Fibroblast of the conjunctiva (primary cell): ENCODE measurements at places on chromosomes 1 and 21.

DNA sequence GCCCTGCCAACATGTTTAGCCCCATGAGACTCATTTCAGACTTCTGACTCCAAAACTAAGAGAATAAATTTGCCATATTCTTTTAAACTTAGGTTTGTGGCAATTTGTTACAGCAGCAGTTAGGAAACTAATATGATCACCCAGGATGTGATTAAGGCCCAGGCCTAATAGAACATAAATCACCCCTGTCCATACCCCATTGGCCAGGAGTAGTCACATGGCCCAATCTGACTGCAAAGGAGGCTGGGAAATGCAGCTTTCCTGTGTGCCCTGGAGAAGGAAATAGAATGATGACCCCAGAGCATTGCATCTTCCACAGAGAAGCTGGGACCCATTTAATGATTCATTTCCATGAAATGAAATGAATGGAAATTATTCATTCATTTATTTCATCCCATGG, 100.4 kb upstream of the KLHDC7A start:
- no peak for DNase-seq

- no peak for DNase-seq
These were observed 10.0 kb downstream of the RCSD1 start for GRCh38 chr1:167640051-167640450.

DNA sequence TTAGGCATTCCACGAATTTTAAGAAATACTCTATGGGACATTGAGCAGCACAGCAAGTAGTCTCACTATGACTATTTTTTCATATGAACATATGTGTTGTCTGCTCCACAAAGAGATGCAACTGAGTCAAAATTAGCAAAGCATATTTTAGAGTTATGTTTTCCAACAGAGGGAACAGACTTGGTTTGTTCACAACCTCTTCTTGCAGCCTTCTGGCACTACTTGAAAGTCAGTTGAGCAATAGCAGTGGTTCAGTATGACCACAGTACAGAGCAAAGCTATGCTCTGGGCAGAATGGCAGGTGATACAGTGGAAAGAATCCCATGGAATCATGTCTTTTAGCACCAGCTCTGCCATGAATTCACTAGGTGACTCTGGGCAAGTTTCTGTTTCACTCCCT, 5.2 kb downstream of the CCN1 start:
- DNase-seq, result peak; percentile 47

- DNase-seq, result no peak
These were observed 103.5 kb upstream of the ZBTB40 start for GRCh38 chr1:22347854-22348760.

- DNase-seq, result no peak
These were observed 277.5 kb upstream of the ADAMTS5 start for GRCh38 chr21:27244352-27244751.

- no peak for DNase-seq
These were observed 179.3 kb downstream of the KAZN start for GRCh38 chr1:14777516-14778506.

DNA sequence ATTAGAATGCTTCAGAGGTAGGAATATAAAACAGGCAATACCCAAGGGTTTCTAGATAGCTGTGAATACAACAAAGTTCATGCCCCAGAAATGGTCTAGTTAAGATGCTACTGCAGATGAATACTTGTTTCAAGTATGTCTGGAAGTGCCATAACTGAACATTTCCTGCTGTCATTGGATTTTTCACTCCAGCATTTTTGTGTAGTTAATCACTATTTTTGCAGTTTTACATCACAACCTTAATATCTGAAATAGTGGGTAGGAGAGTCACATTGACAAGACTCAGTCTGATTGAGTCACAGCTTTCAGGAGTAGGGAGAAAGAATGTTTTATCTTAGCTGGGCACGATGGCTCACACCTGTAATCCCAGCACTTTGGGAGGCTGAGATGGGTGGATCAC, 126.4 kb upstream of the C1orf21 start:
- no peak for DNase-seq

DNA sequence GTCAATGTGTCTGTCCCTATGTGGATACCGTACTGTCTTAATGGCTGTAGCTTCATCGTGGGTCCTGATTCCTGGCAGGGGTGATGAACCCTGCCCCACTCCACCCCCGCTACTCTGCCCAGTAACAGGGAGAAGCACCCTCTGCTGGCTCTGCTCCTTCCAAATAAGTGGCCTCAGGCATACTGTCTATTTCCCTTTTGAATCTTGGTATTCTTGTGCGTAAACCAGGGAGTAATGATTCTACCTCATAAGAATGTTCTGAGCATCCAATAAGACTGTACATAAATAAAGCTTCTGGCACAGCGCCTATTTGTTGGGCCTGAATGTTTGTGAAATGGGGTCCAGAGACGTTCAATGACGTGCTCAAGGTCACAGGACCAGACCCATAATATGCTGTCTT, 35.2 kb upstream of the CTPS1 start:
- DNase-seq, result peak; percentile 70

- no peak for DNase-seq
These were observed 11.6 kb downstream of the SARS1 start for GRCh38 chr1:109225308-109225707.

GRCh38 chr1:30295674-30296073, 427.7 kb downstream of the MATN1 start:
- DNase-seq, result no peak

DNA sequence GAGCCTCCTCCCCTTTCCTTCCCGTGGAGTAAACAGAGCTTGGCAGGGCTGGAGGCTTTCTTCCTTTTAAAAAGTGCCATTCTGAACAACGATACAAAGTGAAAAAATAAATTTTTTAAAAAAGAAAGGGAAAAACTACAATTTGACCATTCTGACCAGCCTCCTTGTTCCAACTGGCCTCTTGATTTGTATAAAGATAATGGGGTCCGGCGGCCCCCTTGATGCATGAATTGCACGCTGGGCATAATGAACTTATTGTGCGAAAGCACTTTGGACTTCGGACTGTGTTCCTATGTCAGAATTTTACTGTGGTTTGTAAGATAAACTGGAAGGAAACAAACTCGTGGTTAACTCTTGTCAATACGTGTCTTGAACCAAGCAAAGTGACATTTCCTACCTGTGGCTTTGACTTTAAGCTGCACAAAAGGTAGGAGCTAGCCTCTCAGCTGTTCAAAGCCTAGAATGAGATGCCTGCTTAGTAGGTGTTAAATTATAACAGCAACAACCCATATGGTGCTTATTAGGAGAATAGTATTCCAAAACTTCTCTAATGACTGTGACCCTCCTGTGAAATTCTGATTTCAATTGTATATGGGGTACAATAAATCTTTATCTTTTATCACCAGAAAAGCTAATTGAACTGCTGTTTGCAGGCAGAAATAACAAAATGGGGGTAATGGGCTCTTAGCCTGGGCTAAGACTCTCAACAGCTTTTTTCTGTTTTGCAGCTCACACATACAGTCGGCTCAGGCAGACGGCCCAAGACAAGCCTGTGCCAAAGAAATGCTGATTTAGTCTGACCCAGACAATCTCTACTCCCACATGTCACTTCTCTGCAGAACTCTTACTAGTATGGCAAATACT, 9.3 kb downstream of the IRF2BP2 start:
- DNase-seq, result no peak

DNA sequence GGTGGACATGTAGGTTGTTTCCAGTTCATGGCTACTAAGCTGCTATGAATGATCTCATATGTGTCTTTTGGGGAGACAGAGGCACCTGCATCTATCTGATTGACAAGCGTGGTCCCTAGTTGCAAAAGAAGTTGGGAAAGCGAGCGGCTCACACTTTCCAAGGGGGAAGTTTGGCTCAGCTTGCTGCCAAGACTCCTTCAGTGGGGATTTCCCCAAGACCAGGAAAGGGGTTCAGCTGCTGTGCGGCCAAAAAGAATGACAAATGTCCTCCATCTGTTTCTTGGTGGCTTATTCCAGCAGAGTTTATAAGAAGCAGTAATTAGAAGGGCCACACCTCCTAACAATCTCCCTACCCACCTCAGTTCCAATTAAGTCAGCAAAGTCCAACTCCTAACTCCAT, 128.5 kb upstream of the GALNT2 start:
- no peak for DNase-seq

GRCh38 chr1:36135796-36136195, 10.8 kb upstream of the COL8A2 start:
- no peak for DNase-seq

DNA sequence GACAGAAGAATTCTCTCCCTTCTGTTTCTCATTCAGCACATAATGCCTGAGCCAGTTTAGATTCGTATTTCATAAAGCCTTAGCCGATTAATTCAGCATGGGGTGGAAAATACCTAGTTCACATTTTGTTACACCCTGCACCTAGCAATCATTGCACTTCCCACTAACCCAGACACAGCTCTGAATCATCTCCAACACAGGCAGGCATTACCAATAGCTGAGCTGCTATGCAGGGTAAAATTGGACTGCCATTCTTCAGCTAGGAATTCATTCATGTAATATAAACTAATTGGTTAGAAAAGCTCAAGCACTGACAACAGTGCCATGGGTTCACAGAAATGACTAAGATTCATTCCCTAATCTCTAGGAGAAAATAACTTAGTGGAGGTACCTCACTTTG, 26.9 kb upstream of the NKAIN1 start:
- no peak for DNase-seq

DNA sequence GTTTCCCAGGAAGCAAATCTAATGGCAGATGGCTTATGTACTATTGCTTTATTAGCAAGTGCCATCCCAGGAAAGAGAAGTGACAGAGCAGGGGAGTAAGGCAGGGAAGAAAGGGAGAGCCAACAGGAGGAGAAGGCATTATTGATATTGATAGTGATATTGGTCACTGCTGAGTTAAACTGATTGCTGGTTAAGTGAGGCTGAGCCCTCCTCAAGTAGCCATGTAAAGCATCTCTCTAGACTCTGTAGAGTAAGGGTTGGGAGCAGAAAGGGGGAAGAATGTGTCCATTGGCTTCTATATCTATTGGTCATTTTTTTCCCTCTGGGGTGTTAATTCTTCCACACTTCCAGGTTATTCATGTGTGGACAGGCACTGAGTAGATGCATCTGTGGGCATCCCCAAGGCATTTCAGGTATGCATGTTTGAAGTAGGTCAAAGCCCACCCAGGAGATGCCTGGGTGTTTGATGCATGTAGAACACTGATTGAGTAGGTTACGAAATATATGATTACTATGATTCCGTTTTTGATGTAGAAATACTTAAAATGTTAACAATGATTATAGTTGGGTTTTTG, 290.5 kb upstream of the DPYD start:
- no peak for DNase-seq

- DNase-seq, result no peak
These were observed 978 bp downstream of the SLC39A1 start for GRCh38 chr1:153962088-153963029.

DNA sequence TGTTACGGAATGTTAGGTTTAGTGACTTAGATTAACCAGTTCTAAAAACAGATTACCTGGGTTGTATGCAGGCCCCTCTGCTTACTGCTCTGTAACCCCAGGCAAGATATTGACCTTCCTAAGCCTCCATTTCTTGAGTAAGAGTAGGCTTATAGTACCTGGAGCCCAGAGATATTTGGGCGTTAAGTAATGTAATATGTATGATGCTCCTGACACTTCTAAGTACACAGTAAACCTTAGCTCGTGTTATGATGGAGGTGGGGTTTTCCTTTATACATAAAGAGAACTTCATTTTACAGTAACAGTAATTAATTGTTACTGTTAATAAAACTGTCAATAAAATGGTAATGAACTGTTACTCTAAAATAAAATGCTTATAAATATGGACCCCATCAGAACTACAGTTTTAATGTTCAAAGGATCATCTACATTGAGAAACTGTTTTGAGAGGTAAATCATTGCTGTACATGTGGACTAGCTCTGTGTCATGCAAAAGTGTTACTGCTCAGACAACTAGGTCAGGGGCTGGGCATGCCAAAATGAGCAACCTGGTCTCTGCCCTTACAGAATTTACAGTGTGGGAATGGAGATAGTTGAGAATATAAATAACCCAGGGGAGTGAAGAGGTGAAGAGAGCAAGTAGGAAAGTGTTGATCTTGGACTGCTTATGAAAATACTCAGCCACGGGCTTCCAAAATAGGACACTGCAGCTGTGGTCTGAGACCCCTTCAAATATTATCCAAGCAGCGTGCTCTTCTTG, 26.6 kb downstream of the LRRC8C start:
- DNase-seq, result no peak

- DNase-seq, result no peak
These were observed 461.8 kb upstream of the CXADR start for GRCh38 chr21:17051054-17051453.

DNA sequence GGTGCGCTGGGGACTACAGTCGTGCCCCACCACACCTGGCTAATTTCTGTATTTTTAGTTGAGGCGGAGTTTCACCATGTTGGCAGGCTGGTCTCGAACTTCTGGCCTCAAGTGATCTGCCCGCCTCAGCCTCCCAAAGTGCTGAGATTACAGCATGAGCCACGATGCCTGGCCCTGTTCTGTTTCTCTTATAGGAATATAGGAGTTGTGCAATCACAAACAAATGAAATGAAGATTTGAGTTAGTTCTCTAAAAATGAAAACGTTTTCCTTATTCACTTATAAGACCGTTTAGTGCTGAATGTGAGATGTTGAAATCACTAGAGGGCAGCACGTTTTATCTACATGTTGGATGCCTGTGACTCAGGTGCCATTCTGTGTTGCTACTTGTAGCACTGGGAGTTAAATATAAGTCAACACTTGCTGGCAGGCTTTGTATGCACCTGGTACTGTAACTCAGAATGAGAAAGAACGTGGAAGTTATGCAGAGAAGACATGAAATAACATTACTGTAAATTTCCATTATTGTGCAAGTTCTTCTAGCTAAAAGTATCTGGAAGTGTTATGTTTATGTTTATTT, 45.8 kb downstream of the MIGA1 start:
- peak; percentile 85 for DNase-seq

DNA sequence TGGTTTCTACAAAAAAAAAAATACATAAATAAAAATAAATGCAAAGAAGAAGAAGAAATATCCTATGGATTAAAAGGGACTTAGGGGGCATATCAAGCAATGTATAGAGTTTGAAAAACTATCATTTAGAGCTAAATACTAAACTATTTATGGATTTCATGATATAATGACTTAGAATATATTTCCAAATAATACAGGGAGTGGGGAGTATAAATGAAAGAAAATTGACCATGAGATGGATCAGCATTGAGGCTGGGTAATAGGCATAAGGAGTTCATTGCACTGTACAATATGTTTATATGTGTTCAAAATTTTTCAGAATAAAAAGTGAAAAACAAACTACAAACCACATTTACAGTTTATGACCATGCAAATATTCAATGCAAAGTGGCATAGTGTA, 18.8 kb downstream of the NHLH2 start:
- DNase-seq, result no peak

DNA sequence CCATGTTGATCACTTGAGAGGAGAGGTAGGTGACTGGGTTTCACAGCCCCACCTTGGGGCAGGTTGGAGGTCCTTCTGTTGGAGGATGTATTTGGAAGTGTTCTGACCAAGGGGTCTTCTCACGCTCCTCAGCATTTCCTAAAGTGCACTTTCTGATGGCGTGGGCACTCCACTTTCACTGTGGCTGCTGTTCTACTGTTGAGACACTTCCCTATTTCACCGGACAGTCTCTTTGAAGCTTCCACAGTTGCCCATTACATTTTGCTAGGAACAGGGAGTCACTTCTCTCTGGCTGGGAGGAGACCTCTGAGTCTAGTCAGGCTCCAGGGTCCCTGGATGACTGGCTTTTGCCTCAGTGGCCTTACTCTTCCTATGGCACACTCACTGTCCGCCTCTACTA, 180.0 kb upstream of the LMO4 start:
- DNase-seq, result no peak
